ENCODE measurements at places on chromosomes 12 and 14.

DNA sequence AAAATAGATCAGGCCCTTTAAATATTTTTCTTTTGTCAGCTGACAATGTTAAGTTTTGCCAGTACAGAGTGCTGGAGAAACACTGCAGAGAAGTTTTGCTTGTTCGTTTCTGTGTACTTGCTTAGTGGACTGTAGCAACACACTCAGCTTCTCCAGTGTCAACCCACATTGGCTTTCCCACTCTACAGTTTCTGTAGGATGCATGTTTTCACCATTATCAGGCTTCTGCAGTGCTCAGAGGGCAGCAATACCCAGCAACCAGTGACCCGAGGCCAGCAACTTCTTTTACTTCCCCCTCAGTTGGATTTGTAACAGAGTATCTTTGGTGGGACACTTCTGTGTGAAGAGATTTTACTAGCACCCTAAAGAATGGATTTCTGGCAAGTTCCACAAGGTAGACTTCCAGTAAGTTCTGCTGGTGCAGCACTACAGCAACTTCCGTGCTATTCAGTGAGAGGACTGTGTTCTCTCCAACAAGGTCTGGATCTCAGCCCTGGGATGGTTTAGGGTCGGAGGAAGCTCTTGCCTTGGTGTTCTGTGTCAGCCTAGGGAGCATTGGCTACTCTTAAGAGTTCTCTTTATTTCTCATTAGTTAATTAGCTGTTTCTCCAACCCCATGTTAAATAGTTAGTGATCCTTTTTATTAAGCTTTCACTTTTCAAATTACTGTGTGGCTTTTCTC lies 70.4 kb downstream of the FUT8 start:
- DNase-seq: no peak

- no peak for DNase-seq
Measured at GRCh38 chr12:40963751-40964150, 224.4 kb upstream of the PDZRN4 start.

GRCh38 chr14:72644038-72644437 lies 249.9 kb downstream of the DPF3 start:
- DNase-seq: no peak

DNA sequence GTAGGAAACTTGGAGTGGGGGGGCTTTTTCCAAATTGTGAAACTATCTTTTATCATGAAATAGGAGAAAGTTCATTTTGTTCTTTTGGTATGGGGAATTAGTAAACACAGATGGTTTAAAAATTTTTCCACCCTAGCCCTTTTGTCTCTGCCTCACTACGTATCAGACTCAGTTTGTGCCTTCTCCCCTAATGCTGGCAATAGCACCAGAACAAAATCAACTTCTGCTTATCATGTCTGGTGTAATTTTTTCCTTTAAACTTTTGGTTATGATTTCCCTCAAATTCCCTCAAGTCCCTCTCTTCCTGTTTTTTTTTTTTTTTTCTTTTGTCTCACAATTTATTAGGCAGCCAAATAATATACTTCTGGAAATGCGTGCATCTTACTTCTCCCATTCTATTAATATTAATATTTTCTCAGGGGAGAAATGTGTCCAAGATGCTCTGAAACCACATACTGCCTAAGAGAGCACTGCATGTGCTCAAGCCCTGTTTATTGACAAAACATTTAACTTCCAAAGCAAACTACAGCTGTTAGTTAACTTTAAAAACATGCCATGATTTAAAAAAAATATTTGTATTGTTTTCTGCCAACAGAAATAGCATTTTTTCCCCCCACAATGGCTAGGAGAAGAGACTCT lies 35.4 kb downstream of the TESPA1 start:
- no peak for DNase-seq

- no peak for DNase-seq
Measured at GRCh38 chr14:105051182-105052109, 13.8 kb downstream of the GPR132 start.

GRCh38 chr14:32728976-32729375 lies 209.7 kb upstream of the NPAS3 start:
- peak; percentile 49 for DNase-seq

GRCh38 chr14:88326352-88327103 lies 3.5 kb upstream of the KCNK10 start:
- DNase-seq: no peak

GRCh38 chr14:104680806-104681688 lies 8.4 kb upstream of the INF2 start:
- DNase-seq: peak; percentile 77

DNA sequence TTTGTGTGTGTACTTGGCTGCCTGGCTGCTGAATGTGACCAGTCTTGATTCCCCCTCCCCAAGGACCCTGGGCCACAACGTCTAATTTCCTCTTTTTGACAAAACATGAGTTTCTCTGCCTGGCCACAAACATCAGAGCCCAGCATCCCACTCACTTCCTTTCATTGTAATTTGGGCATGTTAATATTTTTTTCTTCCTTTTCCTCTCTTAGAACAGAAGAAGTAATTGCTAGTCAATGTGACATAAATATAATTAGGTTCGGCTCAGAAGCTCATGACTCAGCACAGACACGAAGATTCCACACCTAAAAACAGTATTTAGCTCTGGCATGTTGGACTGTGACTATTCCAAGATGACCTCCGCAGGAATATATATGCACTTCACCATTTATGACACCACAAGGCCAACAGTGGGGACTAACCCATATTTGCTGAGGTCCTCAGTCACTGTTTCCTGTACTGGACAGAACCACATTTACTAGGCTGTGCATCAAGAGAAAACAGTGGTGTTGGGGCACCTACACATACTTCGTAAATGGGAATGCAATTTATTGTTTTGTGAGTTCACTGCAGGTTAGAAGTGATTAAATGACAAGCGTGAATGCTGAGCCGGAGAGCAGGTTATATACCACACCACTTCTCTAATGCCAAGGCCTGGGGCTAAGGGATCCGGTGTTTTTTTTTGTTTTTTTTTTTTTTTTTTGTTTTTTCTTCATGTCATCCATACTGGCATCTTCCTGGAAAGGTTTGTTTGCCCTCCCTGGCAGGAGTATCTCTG lies 4.2 kb downstream of the GSG1 start:
- no peak for DNase-seq

DNA sequence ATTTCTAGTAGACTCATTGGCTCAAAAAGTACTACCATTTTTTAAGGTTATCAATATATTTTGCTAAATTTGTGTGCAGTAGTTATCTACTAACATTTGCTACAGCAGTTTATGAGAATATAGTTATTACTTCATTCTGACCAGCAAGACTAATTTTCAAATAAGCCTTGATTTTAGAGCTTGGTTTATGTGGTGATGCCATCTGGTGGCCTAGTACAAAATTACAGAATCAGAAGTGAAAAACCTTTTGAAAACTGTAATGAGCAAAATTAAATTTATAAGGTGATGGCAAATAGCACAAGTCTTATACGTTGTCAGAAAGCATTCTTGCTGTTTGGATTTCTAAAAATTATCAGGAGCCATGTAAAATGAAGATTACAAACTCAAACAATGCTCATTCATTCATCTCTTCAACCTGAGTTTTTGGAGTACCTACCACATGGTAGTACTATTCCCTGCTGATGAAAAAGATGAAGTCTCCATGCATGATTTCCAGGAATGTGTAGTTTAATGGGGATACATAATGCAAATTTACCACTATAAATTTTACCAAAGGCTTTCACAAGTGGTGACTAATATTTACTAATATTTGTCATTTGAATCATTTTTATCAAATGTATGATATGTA lies 51.0 kb downstream of the MAGOHB start:
- peak; percentile 45 for DNase-seq
